Right forelimb (tissue), 1 donor: ENCODE measurements at places on chromosomes 4 and X.
A peak's percentile ranks its signal among the peaks of the same experiment; 100 is the strongest.

DNA sequence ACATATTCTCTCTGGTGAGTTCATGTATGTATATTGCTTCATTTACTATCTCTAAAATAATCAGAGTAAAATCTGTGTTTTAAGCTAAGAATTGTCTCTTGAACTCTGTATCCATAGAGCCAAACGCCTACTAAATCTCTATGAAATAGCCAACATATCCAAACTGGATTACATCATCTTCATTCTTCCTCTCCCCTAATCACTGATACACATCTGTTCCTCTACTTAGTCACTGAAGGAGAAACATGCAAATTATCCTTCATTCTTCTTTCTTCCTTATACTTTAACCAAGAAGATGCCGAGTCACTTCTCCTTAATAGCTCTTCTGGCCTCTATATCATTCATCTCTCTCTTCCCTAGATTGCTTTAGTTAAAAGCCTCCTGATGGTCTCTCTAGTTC, 630.4 kb upstream of the FTHL17 start:
- DNase-seq, result no peak

- DNase-seq, result peak; percentile 50
Observed at GRCh38 chr4:175325230-175325629, 407.1 kb downstream of the ADAM29 start.

DNA sequence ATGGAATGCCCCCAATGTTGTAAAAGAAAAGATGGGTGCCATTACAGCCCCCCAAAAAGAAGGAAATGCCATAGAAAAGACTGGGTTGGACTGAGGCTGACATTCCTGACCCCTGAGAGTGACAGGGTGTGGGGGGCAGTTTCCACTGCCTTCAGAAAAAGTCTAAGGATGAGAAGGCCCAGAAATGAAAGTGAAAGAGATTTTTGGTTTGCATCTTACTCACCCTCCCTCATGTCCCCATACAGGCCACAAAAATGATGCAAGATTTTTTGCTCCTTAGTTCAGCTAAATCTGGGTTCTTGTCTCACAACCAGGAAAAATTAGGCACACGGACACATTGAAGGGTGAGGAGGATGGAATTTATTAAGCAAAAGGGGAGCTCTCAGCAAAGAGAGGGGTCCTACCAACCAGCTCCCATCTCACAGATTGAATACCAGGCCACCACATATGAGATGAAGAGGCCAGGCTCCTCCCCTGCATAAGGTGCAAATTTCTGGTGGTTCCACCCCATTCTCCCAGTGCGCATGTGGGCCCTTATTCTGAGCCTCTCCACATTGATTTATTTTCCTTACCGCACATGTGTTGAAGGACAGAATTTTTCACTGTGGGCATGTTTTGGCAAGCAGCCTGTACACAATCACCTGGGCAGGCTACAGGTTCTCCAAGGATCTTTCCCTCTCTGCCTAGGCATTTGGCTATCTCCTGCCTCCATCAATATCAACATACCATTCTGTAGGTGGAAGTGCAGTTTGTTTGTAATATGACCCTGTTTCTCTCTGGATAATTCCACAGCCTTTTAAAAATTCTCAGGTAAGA, 18.8 kb downstream of the PPP4R3C start:
- DNase-seq, result no peak

GRCh38 chrX:48472851-48473703, 2.9 kb upstream of the FTSJ1 start:
- no peak for DNase-seq

- DNase-seq, result no peak
Observed at GRCh38 chr4:15836362-15836761, 58.2 kb downstream of the CD38 start.

DNA sequence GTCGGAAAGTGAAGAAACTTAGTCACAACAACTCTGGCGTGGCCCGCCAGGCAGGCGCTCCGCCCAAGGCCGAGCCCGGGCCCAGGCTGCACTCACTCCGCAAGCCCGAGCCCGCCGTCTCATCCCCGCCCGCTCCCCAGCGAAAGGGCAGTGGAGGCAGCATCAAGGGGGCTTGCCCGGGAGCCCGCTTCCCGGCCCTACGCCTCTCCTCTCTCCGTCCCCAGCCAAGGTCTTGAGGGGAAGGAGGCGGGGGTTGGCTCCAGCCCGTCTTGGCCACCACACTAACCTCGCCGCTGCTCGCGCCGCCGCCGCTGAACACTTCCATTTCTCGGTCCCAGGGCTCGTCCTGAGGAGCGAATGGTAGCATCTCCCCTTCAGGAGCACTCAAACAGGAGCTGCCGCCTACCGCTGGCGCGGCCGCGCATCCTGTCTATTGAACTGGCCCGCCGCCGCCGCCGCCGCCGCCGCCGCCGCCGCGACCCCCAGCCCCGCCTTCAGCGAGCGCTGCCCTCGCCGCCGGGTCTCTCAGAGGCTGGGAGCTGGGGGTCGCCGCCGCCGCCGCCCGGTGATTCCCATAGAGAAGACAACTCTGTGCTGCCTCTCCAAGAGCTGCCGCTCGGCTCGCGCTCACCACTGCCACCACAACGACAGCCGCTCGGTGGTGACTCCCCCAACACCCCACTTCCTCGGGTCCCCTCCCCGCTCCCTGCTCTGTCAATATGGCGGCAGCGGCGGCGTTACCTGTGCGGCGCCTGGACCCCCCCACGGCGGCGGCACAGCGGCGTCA, at the start of gene RPS6KA6:
TSS of gene RPS6KA6 (minus strand) at position 667 of the 787 bp plus-strand sequence. CDS start at position 367, 300 bp downstream.
- DNase-seq, result peak; percentile 53

- DNase-seq, result no peak
Observed at GRCh38 chr4:122539861-122540465, 80.9 kb downstream of the IL21 start.

DNA sequence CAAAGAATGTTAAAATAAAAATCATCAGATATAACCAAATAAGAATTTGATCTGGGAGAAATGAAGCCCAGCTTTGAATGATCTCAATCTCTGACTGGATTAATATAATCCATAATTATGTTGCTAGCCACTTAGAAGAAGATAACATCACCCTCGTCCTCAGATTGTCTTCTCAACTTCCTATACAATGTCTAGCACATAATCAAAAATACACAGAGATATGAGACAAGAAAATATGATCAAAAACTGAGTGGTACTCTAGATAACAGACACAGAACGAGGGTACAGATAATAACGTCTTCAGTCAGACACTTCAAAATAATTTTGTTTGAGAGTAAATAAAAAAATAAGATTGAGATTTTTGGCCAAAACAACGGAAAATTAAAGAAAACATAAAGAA, 47.1 kb downstream of the EVC2 start:
- no peak for DNase-seq

- DNase-seq, result no peak
Observed at GRCh38 chr4:110625576-110626257, 2.8 kb upstream of the PITX2 start.

GRCh38 chrX:132958091-132958703, at the start of gene HS6ST2:
TSS of gene HS6ST2 (minus strand) at chrX:132958629.
- peak; percentile 56 for DNase-seq

GRCh38 chrX:119374736-119375135, 24.4 kb upstream of the SLC25A43 start:
- no peak for DNase-seq

- no peak for DNase-seq
Observed at GRCh38 chr4:95638920-95639501, 90.2 kb upstream of the UNC5C start.

- DNase-seq, result no peak
Observed at GRCh38 chr4:165813606-165814005, 59.4 kb upstream of the TLL1 start.

DNA sequence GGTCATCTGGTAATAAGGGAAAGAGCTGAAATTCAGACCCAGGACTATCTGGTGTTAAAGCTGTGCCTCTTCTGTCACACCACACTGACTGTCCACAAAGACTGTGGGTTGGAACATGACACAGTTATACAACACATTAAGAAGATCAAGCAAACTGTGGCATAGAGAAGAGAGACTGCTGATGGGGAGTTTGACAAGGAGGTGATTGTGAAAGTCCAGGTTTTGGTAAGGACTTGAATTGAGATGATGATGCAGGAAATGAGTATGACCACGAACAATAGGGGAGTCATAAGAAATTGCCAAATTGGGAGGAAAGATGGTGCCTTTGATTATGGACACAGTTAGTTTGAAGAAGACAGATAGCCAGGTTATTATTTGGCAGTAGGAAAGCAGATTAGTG, 163.4 kb downstream of the PDGFRA start:
- no peak for DNase-seq

GRCh38 chr4:86400216-86400615, 40.4 kb upstream of the MAPK10 start:
- no peak for DNase-seq

DNA sequence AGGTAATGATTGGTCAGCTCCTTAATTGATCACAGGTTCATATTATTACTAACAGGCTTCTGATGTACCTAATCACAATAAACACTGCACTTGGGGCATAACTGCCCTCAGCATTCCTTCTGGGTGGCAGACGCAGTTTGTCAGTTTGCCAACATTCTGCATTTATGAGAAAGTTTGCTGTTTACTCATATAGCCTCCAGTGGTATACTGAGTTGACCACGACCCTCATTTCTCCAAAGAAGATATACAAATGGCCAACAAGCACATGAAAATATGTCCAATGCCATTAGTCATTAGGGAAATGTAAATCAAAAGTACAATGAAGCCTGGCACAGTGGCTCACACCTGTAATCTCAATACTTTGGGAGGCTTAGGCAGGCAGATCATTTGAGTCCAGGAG, 26.3 kb downstream of the EFHC2 start:
- no peak for DNase-seq

DNA sequence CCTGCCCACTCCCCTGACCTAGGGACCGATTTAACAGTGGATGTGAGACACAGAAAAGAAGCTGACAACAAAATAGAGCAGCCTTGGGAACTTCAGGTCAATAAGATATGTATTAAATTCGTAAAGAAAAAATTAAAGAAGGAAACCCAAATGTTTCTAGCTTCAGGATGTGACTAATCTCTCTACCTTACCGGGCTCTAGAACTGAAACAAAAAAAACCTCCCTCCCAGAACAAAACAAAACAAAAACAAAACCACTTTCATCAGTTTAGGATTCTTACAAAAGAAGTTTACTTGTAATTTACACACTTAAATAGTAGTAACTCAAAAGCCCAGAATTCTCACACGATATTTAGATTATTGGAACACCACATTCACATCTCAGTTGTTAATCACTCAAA, 185.8 kb upstream of the RPS6KA3 start:
- no peak for DNase-seq

- no peak for DNase-seq
Observed at GRCh38 chr4:81828991-81829390, 357.3 kb upstream of the RASGEF1B start.

DNA sequence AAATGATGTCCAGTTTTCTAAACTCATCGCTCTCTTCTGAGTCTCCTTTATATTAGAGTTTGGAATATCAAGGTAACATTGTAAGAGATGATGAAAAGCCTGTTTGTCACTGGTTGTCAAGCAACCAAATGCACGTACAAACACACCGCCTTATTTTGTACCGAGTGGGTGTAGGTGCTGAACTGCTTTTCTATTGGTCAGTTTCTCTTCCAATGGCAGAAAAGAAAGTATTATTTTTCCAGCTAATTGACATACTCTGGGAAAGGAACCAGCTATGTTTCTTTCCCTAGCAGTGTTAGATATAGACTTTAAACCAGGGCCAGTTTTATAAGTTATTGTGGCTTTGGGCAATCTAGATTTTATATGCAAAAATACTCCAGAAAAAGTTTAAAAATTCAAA, 6.6 kb upstream of the PPM1K start:
- DNase-seq, result no peak

GRCh38 chr4:61440321-61440720, 240.2 kb downstream of the ADGRL3 start:
- no peak for DNase-seq

DNA sequence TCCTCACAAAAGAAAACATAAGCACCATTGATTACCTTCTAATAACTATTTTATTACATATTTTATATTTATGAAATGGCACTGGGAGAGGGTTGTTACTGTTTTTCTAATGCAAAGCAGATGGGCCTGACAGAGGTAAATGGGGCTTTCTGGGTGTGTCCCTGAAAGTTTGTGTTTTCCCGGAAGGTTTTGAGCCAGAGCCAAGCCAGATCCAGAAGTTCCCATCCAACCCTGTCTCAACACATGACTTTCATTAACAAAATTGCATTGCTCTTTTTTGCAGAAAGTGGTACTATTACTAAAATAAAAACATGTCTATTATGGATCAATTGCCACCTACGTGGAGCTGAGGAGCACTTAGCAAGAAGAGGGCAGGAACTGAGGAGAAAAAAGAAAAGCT, 181.3 kb downstream of the RAB28 start:
- no peak for DNase-seq
